Panc1 (cell line): ENCODE measurements at places on chromosomes 5 and 9. TPM values are rescaled to one million over a fixed set of nuclear protein-coding genes. Genes with fewer than 3 reads are reported as not detected.
A peak's percentile ranks its signal among the peaks of the same experiment; 100 is the strongest.

DNA sequence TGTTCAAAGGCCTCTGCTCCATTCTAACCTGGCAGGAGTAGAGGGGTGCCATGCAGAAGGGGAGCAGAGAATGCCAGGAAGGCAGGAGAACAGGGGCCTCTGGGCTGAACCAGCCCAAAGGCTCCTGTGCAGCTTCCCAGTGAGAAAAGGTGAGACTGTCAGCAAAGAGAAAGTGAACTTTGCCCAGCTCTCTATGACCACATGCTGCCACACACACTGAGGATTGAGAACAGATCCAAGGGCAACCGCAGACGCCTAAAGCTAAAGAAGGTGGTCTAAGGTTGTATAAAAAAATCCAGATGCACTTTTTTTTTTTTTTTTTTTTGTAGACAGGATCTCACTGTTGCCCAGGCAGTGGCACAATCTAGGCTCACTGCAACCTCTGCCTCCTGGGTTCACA lies 51.4 kb downstream of the ALDH7A1 start:
- peaks cover 5% of the 10 kb centered on the region; the same call in 1 of the 2 replicates for H3K4me1 ChIP-seq
- H3K4me3 ChIP-seq: no peak overlapping the region
- no peak overlapping the region for H3K27ac ChIP-seq

DNA sequence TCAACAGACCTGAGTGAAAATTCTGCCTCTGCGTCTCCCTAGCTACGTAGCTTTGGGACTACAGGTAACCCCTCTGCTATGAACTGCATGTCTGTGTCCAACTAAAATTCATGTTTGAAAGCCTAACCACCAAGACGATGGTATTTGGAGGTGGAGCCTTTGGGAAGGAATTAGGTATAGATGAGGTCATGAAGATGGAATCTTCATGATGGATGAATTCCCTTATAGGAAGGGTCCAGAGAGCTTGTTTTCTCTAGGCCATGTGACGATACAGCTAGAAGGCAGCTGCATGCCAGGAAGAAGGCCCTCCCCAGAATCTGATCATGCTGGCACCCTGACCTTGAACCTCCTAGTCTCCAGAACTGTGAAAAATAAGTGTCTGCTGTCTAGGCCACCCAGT lies 296.4 kb downstream of the SLIT3 start:
- no peak overlapping the region for H3K27ac ChIP-seq
- no peaks in the 10 kb centered on the region for H3K27me3 ChIP-seq
- H3K4me1 ChIP-seq: peaks cover 3% of the 10 kb centered on the region; the same call in 1 of the 2 replicates
- DNase-seq: no peak

- H3K36me3 ChIP-seq: no peaks in the 10 kb centered on the region
- no peak overlapping the region for H3K27ac ChIP-seq
- no peak overlapping the region for H3K4me3 ChIP-seq
- peak; percentile 50 for DNase-seq
These were observed 9.6 kb downstream of the PCYOX1L start for GRCh38 chr5:149367249-149367971.

GRCh38 chr5:140223567-140223966 lies 48.6 kb downstream of the CYSTM1 start:
- no peaks in the 10 kb centered on the region for H3K36me3 ChIP-seq
- peaks cover 12% of the 10 kb centered on the region for H3K4me1 ChIP-seq
- no peaks in the 10 kb centered on the region for H3K27me3 ChIP-seq
- H3K4me3 ChIP-seq: no peak overlapping the region
- no peak for DNase-seq

GRCh38 chr5:32909207-32909606 lies 198.1 kb downstream of the NPR3 start:
- DNase-seq: no peak
- H3K4me1 ChIP-seq: no peaks in the 10 kb centered on the region
- no peaks in the 10 kb centered on the region for H3K36me3 ChIP-seq
- no peaks in the 10 kb centered on the region for H3K27me3 ChIP-seq

GRCh38 chr5:174327317-174327864 lies 281.9 kb downstream of the NSG2 start:
- H3K36me3 ChIP-seq: no peaks in the 10 kb centered on the region
- H3K4me3 ChIP-seq: no peak overlapping the region
- H3K27me3 ChIP-seq: peaks cover 25% of the 10 kb centered on the region

DNA sequence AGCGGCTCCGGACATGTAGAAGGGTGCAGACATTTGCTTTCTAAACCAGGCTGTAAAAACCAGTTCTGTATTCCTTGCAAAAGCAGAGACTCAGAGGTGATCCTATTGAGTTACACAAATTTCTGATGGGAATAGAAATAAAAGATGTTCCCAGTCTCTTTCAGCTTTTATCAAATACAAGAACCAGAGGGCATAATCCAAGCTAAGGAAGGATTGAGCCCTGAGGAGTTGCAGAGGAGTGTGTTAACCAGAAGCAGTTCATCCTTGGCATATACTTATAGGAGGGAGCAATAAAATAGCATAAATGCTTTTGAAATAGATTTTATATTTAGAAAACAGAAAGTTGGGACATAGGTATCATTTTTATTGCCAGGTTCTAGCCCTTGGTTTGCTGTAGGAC lies 75.3 kb downstream of the KIF4B start:
- H3K27ac ChIP-seq: no peak overlapping the region
- no peaks in the 10 kb centered on the region for H3K36me3 ChIP-seq
- no peak for DNase-seq
- H3K4me1 ChIP-seq: no peaks in the 10 kb centered on the region
- no peaks in the 10 kb centered on the region for H3K27me3 ChIP-seq
- no peak overlapping the region for H3K4me3 ChIP-seq

GRCh38 chr9:122143876-122144405 lies 15.6 kb downstream of the NDUFA8 start:
- no peak overlapping the region for H3K27ac ChIP-seq
- peaks cover 3% of the 10 kb centered on the region; the same call in 1 of the 2 replicates for H3K4me1 ChIP-seq
- H3K27me3 ChIP-seq: no peaks in the 10 kb centered on the region
- no peak overlapping the region for H3K4me3 ChIP-seq

DNA sequence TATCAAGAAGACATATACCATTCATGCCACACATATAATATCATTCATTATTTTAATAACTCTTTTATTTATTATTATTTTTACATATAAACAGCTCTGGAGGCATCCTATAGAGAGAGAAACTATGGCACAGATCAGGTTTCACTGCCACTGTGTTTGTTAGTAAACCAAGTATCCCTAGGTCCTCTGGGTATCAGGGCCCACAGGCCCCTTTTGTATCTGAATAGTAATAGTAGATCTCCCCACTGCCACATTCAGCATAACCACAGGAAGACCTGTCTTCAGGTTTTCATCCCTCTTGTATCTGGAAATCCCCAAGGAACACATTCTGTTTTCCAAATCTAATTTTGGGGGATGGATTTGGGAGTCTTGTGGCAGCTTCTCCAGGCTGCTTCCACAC lies 94.0 kb downstream of the SPATA31D1 start:
- no peak overlapping the region for H3K27ac ChIP-seq
- H3K4me1 ChIP-seq: no peaks in the 10 kb centered on the region
- no peak for DNase-seq

DNA sequence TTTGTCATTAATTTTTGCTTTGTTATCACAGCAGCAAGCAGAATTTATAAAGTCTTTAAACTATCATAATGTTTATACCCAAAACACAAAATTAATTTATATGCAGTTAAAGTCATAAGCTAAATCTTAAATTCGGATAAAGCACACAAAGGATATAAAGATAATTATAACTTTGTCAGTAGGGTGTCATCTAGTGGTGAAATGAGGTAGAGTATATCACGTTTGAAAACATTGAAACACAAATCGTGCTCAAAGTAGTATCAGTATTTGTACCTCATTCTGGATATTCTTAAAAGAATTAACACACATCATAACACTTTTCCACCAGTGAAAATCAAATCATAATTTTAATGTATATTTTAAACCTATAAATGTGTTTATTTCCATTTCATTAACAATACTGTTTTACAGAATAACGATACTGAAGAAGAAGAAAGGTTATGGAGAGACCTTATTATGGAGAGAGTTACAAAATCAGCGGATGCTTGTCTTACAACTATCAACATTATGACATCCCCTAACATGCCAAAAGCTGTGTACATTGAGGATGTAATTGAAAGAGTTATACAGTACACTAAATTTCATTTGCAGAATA lies 129.5 kb downstream of the NIPBL start:
- DNase-seq: no peak
- no peaks in the 10 kb centered on the region for H3K27me3 ChIP-seq
- H3K27ac ChIP-seq: no peak overlapping the region
- H3K4me1 ChIP-seq: peaks cover 9% of the 10 kb centered on the region

GRCh38 chr5:116853992-116854391 lies 279.4 kb upstream of the SEMA6A start:
- H3K36me3 ChIP-seq: no peaks in the 10 kb centered on the region
- H3K27me3 ChIP-seq: no peaks in the 10 kb centered on the region
- H3K4me3 ChIP-seq: no peak overlapping the region
- no peak overlapping the region for H3K27ac ChIP-seq
- DNase-seq: no peak

- no peaks in the 10 kb centered on the region for H3K27me3 ChIP-seq
- DNase-seq: no peak
- H3K4me3 ChIP-seq: no peak overlapping the region
- no peak overlapping the region for H3K27ac ChIP-seq
- peaks cover 41% of the 10 kb centered on the region for H3K4me1 ChIP-seq
These were observed 5.6 kb downstream of the TPRN start for GRCh38 chr9:137194909-137195308.

DNA sequence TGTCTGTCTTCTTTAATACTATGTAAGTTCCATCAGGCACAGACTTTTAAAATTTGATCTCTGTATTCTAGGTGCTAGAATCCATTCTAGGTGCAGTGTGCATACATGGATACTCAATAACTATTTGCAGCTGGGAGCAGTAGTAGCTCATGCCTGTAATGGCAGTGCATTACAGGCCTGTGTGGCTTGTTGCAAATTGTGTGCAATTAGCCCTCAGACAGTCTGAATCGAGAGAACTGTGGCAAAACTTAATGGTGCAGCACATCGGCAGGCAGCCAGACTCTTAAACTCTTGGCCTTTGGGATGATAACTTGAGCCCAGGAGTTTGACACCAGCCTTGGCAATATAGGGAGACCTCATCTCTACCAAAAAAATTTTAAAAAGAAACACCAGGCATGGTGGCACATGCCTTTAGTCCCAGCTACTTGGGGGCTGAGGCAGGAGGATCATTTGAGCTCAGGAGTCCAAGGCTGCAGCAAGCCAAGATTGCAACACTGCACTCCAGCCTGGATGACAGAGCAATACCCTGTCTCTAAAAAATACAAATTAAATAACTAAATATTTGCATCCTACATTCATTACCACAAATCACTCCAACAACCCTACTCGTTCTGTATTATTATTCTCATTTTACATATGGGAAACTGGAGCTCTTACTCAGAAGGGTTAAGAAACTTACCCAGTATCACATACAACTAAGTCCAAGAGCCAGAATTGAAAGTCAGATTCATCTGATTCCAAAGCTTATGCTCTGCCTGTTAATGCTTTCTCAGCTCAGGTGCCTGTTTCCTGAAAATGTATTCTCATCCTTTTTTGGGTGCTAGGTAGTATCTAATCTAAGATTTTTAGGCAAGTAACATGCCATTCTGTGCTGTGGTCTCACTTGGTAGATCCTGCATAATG lies 30.1 kb downstream of the PRKACG start:
- H3K4me3 ChIP-seq: no peak overlapping the region
- no peaks in the 10 kb centered on the region for H3K36me3 ChIP-seq
- no peak overlapping the region for H3K27ac ChIP-seq
- no peak for DNase-seq
- H3K27me3 ChIP-seq: no peaks in the 10 kb centered on the region

- peak overlapping the region; percentile 51 for H3K4me3 ChIP-seq
- no peak overlapping the region for H3K27ac ChIP-seq
These were observed 48.2 kb downstream of the DAB2IP start for GRCh38 chr9:121699571-121700164.

DNA sequence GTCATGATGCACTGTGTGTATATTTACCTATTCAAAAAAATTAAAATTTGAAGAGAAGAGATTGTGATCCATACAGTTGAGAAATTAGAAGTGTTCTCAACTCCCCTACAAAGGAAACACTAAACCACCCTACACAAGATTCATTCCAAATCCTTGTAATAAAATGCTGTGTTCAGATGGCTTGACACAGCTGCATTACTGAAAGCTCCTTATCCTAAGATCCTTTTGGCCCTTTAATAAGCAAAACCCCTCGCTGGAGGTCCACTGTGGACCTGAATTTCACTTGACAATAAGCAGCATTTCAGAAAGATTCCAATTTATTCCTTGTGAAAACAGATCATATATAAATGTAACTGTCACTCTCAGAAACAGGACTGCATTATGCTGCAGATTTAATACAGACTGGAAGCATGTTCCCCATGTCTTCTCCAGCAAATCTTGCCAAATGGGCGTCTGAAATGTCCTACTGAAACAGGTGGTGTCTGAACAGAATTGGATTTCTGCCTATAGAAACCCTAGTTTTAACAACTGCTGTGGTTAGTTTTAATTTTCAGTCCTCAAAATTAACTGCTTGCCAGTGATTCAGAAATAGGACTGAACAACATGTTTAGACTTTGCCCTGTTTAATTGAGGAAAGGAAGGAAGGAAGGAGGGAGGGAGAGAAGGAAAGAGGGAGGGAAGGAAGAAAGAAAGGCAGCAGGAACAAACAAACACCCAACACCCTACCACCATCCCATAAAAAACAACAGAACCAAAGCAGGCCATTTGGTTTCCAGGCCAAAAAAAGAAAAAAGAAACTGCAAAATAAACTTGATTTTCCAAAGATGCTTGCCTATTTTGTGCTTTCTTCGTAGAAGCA lies 179.6 kb downstream of the MLLT3 start:
- H3K4me1 ChIP-seq: no peaks in the 10 kb centered on the region
- H3K36me3 ChIP-seq: no peaks in the 10 kb centered on the region
- H3K27me3 ChIP-seq: no peaks in the 10 kb centered on the region
- no peak overlapping the region for H3K4me3 ChIP-seq

GRCh38 chr9:135515083-135515951 lies 5.9 kb upstream of the LCN1 start:
- H3K4me3 ChIP-seq: no peak overlapping the region
- no peaks in the 10 kb centered on the region for H3K36me3 ChIP-seq
- H3K27ac ChIP-seq: no peak overlapping the region
- DNase-seq: no peak
- H3K4me1 ChIP-seq: no peaks in the 10 kb centered on the region
- H3K27me3 ChIP-seq: no peaks in the 10 kb centered on the region

The FGFR4 gene
- 7.5 TPM for total RNA-seq

The PCDHA9 gene
- total RNA-seq: 0.21 TPM

The SREK1IP1 gene
- 13.3 TPM for total RNA-seq

The OTP gene
- 0.05 TPM for total RNA-seq

The OCLN gene
- 102 TPM for total RNA-seq

The CDKN2B-AS1 gene
- total RNA-seq: not detected

The GZMA gene
- not detected for total RNA-seq

The EQTN gene
- not detected for total RNA-seq

The ECSCR gene
- total RNA-seq: not detected
